ENCODE measurements at places on chromosomes 1 and 21. TPM values are rescaled to one million over a fixed set of nuclear protein-coding genes. Genes with fewer than 3 reads are reported as not detected.
A peak's percentile ranks its signal among the peaks of the same experiment; 100 is the strongest.

Gene STIL
- 62.4 TPM for total RNA-seq

Gene TMPRSS15
- not detected for total RNA-seq

Gene ST6GALNAC3
- 0.93 TPM for total RNA-seq

DNA sequence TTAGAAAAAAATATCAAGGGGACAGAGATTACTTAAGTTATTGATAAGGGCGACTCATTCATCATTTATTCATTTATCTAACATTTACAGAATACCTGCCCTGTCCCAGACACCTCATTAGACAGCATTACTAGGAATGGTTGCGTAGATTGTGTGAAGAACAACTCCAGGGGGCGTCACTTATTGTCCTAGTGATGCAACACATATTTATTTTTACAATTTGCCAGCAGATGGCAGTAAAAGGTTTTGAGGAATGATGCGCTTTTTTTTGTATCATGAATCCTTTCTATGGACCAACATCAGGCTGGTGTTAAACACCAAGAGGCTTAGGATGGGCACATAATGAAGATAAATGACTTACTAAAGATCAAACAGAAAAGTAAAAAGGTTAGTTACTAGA, 5.5 kb downstream of the NCAM2 start:
- no peaks in the 10 kb centered on the region for H3K27me3 ChIP-seq
- DNase-seq: no peak
- H3K36me3 ChIP-seq: no peaks in the 10 kb centered on the region
- no peak overlapping the region for H3K4me3 ChIP-seq
- H3K4me1 ChIP-seq: no peaks in the 10 kb centered on the region

DNA sequence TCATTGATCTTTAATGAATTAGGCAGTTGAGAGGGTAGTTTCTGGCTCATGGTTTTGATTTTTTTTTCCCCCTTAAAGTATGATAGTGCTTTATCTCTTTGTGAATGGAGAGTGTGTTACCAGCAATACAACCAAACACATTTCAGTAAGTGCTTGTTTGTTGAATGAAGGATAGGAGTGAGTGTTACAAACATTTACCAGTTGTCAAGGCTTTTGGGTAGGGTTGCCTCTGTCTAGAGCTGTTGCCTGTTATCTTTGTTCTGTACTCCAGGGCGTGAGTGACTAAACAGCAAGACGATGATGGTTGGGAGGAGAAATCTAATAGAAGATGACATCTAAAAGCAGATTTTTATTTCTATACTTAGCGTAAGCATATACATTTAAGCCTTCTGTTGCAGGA, 21.5 kb downstream of the MAP3K7CL start:
- no peak for DNase-seq
- H3K27ac ChIP-seq: no peak overlapping the region
- no peaks in the 10 kb centered on the region for H3K36me3 ChIP-seq
- peaks cover 8% of the 10 kb centered on the region for H3K4me1 ChIP-seq
- no peak overlapping the region for H3K4me3 ChIP-seq

DNA sequence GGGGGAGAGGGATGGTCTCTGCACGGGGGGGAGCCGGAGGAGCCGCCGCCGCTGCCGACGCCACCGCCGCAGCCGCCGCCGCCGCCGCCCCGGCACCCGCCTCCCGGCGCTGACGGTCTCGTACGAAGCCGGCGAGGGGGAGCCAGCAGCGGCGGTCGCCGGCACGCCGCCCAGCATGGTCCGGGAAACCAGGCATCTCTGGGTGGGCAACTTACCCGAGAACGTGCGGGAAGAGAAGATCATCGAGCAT, 311 bp downstream of the SPEN start:
- no peak for DNase-seq
- H3K27me3 ChIP-seq: no peaks in the 10 kb centered on the region
- peaks cover 34% of the 10 kb centered on the region for H3K36me3 ChIP-seq
- peak overlapping the region; percentile 80 for H3K4me3 ChIP-seq

GRCh38 chr1:78688697-78689096, 39.1 kb downstream of the IFI44 start:
- no peaks in the 10 kb centered on the region for H3K27me3 ChIP-seq
- no peaks in the 10 kb centered on the region for H3K36me3 ChIP-seq
- DNase-seq: no peak
- H3K4me1 ChIP-seq: peaks cover 10% of the 10 kb centered on the region
- H3K27ac ChIP-seq: no peak overlapping the region
- no peak overlapping the region for H3K4me3 ChIP-seq
